ENCODE measurements at places on chromosomes 2 and 18.

DNA sequence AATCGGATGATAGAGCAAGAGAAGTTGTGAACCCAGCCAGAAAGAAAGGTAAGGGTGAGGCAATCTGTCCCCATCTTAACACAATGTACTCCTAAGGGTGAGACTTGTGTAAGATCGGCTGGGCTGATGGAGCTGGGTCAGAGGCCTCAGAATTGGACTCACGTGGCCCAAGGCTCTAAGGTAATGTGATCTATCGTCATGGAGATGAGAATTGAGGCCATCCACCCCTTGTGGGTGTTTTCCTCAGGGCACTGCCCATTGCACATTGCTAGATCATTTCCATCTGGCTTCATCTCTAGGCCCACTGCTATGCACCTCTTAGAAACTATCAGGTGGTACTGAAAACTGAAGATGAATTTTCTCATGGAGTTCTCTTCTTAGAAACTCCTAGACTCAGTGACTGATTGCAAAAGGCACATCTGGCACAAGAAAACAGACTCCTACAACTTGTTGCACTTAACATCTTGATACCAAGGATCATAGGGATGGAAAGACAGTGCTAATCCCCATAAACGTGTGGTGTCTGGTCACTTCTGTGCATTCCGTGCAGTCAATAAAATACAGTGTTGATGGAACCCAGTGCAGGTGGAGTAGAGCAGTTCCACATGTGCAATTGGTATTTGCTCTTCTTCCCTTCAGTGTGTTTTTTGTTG lies 228.9 kb upstream of the FOSL2 start:
- no peak for DNase-seq

- no peak for DNase-seq
Observed at GRCh38 chr2:40760071-40760666, 308.3 kb upstream of the SLC8A1 start.

- DNase-seq = no peak
Observed at GRCh38 chr2:199696048-199696447, 154.9 kb downstream of the FTCDNL1 start.

DNA sequence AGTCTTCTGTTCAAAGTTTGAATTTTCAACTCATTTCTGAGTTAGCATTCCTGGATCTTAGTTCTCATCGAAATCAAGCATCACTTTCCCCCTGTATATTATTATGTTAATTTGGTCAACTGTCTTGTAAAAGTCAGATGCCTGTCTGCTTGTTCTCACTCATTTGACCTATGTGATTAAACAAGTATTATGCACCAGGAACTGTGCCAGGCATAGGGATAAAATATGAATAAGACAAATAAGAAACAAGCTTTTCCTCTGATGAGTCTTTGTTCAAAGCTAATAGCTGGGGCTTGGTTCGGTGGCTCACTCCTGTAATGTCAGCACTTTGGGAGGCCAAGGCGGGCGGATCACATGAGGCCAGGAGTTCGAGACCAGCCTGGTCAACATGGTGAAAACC lies 19.7 kb upstream of the EMILIN2 start:
- no peak for DNase-seq

GRCh38 chr2:209511637-209512036 lies 87.8 kb downstream of the MAP2 start:
- DNase-seq = no peak

GRCh38 chr2:85245891-85246290 lies 81.9 kb downstream of the TGOLN2 start:
- DNase-seq = no peak

- DNase-seq = no peak
Observed at GRCh38 chr2:191376981-191377629, 131.9 kb downstream of the MYO1B start.

DNA sequence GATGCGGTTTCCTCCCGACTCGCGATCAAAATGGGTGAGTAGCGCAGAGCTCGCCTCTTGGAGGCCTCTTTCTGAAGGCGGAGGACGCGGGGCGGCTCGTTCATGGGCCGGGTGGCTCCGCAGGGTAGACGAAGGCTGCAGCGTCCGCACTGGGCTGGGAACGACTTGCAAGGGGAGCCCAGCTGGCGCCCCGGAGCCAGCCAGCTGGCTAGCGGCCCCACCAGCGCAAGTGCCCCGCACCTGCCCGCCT lies 328 bp upstream of the PASK start:
- no peak for DNase-seq

- DNase-seq = no peak
Observed at GRCh38 chr2:209160800-209161588, 262.9 kb upstream of the MAP2 start.

DNA sequence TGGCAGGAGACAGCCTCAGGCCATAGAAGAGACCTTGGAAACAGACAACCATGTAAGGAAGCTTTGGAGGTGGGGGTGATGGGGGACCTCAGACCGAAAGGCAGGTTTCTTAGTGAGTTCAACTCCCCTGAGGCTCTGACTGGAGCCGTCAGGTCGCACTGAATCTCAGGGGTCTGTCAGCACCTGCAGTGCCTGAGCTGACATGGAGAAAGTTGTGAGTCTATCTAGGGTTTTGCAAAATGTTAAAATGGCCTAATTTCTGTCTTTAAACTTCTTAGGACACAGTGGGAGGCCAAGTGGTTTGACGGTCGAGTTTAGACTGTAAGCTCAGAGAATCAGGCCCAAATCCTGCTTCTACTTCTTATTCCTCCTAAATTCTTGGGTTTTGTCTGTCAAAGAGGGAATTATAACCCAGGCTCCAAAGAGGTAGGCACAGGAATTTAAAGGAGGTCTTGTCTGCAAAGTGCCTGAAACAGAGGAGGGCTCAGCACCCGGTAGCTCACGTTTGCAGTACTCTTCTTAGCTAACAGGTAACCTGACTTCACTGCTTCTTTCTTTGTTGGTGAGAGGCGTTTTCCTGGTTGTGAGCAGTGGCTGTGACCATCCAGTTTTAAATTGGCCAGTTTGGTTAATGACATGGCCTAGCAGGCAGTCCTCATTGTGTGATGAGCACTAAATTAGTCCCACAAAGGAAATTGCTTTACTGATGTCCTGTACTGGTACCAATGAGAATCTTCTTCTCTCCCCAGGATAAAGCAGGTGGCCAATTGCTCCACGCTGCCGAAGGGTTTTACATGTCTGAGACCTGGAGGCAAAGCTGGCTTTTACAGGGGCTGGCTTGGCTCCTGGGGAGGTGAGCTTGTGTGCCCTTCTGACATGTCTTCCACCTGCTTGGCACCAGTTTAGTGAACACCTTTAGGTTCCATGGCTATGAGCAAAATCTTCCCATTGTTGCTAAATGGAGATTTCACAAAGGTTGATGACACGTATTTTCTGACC lies 95.7 kb downstream of the MYCN start:
- DNase-seq = no peak

DNA sequence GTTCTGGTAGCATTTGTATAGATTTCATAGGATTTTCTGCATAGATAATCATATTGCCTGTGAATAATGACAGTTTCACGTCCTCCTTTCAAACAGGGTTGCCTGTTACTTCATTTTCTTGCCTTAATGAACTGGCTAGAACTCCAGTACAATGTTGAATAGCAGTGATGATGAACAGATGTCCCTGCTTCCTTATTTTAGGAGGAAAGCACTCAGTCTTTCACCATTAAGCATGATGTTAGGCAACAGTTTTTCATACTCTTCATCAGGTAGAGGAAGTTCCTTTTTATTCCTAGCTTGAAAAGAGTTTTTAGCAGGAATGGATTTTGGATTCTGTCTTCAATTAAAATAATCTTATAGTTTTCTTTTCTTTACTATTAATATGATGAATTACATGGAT lies 39.7 kb downstream of the C2orf76 start:
- DNase-seq = no peak

DNA sequence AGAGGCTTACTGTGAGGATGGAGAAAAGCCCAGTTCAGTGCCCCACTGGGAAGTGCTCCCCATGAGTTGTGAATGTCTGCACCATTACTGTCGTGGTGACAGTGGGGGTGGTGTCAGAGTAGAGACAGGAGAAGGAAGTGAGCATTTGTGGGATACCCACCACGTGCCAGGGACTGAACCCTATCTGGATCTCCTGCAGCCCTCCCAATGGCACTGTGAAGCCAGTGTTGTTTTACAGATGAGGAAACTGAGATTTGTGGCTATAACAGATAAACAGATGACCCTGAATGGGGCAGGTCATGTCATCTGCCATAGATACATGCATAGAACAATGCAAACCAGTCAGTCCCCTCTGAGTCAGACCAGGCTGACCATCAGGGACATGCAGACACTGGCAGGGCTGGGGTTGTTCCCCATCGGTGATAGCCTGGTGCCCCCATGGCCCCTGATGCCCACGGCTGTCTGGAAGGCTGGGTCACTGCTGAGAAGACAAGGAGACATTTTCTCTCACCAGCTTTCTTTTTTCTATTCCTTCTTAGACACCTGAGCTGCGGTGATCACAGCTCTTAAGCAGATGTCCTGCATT lies 60.8 kb downstream of the EMILIN2 start:
- DNase-seq = no peak

DNA sequence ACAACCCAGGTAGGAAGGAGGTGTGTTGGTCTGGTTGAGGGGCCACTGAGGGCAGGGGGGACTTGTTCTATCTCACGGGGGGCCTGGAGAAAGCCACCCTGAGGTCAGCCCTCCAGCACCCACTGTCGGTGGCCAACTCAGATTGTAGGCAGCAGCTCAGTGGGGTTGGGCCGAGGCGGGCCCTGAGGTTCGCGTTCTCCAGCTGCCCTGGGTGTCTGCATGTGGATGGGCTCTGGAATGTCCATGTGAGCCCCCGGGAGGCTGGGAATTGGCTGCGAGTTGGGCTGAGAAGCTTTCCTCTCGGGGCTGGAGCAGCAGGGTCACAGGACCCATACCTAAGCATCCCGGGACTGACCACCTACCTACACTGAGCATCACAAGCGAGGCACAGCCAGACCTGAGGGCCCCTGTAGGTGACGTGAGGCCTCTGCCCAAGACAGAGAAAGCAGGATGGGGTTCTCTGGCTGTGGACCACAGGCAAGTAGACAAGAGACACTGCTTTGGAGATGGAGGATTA lies 70.3 kb upstream of the HAAO start:
- DNase-seq = no peak

DNA sequence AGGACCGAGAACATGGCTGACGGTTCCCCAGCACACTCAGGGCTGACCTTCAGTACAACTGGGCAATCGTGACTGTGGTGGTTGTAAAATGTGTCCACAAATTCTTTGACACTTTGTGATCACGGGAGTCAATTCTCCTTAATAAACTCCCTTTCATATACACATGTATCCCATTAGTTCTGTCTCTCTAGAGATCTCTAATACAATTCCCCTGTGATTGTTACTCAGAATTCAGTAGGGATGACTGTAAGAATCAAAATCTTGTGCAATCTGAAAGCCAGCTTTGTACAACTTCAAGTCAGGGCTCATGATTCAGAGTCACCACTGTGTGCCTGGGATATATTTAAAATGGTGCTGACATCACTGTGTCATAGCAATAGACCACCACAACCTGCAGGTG lies 89.5 kb upstream of the LMAN1 start:
- no peak for DNase-seq

GRCh38 chr2:184729581-184729980 lies 131.3 kb downstream of the ZNF804A start:
- no peak for DNase-seq

DNA sequence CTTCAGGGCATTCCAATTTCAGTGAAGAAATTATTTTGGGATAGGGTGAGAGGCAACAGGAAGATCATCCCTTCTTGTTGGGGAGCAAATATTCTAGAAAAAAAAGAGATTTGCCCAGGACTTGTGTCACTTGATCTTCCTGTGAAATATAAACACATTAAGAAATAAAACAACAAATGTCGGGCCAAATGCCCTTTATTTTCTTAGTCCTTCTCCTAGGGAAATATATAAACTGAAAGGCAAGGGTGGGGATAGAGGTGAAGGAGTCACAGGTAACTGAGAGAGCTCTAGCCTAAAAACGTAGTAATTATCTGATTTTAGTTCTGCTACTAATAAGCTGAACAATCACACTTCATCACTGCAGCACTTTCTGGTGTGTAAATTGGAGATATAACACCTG lies 104.6 kb upstream of the ACVR1C start:
- no peak for DNase-seq

- DNase-seq = no peak
Observed at GRCh38 chr2:213166109-213166508, 14.7 kb upstream of the IKZF2 start.

GRCh38 chr18:37564711-37565100 lies 892 bp downstream of the CELF4 start:
- no peak for DNase-seq

DNA sequence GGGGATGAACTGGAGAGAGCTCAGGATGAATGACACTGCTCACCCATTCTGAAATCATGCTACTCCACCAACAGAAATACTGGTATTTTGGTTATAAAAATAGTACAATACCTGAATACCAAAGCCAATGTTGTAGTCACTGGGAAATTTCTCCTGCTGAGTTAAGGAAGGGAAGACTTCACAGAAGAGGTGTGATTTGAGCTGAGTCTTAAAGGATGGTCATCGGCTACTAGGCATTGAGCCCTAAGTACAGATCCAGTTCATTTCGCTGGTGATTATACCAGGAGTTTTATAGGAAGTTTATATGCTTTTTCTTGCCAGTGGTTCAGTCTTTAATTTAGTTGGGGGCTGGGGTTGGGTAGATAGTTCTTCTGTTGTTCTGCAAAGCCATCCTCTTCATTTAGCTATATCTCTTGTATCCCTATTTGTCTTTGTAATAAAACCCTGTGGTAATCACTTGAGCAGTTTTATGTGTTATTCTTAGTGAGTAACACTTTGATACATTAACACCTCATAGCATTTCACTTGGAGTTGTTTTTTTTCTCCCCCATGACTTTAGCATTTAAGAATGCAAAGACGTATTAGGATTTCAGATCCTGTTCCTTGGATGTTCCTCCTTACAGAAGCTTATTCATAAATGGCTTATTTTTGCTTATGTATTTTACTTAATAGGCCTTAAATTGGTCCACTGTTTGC lies 239.9 kb upstream of the FOSL2 start:
- no peak for DNase-seq

GRCh38 chr2:181465676-181466375 lies 8.6 kb downstream of the ITGA4 start:
- no peak for DNase-seq

DNA sequence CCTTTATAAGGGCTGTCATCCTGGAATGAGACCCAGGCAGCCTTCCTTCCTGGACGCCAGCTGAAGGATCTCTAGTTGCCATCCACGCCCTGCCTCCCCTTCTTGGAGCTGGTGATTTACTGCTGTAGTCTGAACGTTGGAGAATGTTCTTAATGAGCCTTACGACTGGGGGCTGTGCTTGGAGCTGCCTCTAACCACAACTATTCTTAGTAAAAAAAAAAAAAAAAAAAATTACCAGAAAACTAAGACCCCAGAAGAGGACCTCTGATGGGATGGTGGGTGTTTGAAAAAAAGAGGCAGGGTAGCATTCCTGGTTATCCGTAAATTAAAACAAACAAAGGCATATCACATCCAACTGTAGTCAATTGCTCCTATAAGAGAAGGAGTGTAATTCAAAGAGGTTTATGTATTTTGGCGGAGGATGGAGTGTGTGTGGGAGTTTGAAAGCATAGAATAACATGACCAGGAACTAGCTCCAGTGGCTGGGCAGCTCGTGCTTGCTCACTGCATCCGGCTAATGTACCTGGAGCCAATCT lies 105.4 kb downstream of the QPCT start:
- no peak for DNase-seq
